ENCODE measurements at places on chromosomes 16 and 17.

DNA sequence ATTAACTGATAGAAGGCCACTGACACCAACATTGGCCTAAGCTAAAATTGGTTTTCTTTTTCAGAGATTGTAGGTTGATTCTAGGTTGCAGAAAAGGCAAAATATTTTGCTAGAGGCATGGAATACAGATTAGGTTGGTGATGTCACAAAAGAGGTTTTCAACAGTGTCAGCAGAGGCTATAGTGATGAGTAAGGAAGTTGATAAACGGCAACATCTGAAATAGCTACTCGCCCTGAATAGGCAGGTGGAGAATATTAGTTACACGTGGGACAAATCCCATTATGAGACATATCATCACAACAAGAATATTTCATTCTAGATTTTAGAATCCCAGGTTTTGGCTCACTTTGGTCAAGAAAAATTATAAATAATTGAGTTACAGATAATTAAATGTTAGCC is 1.5 kb upstream of the TOM1L1 start:
- no peak overlapping the region for H3K4me3 ChIP-seq
- H3K27ac ChIP-seq, result no peak overlapping the region
- H3K36me3 ChIP-seq, result no peaks in the 10 kb centered on the region
- no peaks in the 10 kb centered on the region for H3K27me3 ChIP-seq
- peaks cover 7% of the 10 kb centered on the region for H3K4me1 ChIP-seq
- no peak for DNase-seq

DNA sequence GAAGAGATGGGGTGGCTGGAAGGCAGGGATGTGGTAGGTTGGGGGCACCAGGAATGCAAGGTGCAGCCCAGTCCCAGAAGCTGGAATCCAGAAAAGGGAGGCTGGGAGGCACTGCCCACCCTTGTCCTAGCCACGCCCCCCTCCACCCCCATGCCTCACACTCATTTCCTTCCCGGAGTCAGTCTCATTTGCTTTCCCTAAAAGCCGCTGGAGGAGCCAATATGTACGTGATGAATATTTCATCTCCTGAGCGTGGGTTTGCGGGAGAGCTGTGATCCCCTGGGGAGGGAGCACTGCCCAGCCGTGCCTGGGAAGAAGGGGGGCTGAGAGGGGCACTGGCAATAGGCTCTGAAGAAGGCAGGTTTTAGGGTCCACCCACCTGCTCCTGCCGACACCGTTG is 124.5 kb upstream of the LHX1 start:
- peaks cover 20% of the 10 kb centered on the region for H3K27me3 ChIP-seq
- no peaks in the 10 kb centered on the region for H3K36me3 ChIP-seq
- H3K4me3 ChIP-seq, result no peak overlapping the region
- no peak for DNase-seq

GRCh38 chr17:66441101-66441661 is 138.8 kb downstream of the PRKCA start:
- H3K4me1 ChIP-seq, result peaks cover 24% of the 10 kb centered on the region
- no peak overlapping the region for H3K4me3 ChIP-seq
- H3K36me3 ChIP-seq, result no peaks in the 10 kb centered on the region
- no peak overlapping the region for H3K27ac ChIP-seq

DNA sequence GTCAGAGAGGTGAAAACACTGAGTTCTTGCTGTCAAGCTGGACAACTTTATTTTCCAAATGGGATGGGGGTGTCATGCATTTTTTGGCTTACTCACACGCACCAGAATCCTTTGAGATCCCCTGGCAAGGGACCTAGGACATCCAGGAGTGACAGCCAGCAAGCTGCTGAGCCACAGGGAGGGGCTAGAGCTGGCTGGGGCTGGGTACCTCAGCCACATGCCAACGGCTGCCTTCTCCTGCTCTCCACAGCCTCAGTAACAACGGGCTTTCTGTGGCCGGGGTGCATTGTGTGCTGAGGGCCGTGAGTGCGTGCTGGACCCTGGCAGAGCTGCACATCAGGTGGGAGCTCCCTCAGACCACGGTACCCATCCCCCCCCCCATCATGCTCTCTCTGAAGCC is 47.6 kb downstream of the NLRC5 start:
- DNase-seq, result no peak
- H3K36me3 ChIP-seq, result no peaks in the 10 kb centered on the region
- H3K27ac ChIP-seq, result no peak overlapping the region
- no peak overlapping the region for H3K4me3 ChIP-seq
- H3K27me3 ChIP-seq, result no peaks in the 10 kb centered on the region

GRCh38 chr16:82063456-82064082 is 28.5 kb downstream of the HSD17B2 start:
- no peaks in the 10 kb centered on the region for H3K4me1 ChIP-seq
- DNase-seq, result no peak
- H3K36me3 ChIP-seq, result no peaks in the 10 kb centered on the region
- no peaks in the 10 kb centered on the region for H3K27me3 ChIP-seq
- no peak overlapping the region for H3K27ac ChIP-seq

GRCh38 chr17:64080174-64080618 is 49.7 kb downstream of the ERN1 start:
- H3K4me1 ChIP-seq, result peaks cover 57% of the 10 kb centered on the region
- H3K27me3 ChIP-seq, result no peaks in the 10 kb centered on the region
- DNase-seq, result no peak
- no peak overlapping the region for H3K4me3 ChIP-seq
- no peak overlapping the region for H3K27ac ChIP-seq

DNA sequence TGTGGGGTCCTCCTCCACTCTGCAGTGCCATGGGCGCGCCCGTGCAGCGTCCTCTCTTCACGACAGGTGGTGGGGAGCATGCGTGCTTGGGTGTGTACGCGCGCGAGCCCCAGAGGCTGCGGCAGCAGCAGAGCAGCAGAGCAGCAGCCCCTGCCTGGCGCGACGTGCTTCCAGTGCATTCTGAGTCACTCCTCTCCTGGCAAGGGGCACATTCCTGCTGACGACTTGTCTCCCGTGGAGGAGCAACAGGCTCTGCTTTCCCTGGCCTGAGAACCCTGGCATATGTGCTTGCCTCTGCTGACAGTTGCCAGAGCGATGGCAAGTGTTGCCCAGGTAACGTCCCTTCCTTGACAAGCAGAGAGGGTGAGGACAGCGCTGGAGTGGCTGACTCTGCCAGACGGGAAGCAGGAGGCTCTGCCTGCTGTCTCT is 133.8 kb upstream of the PLCG2 start:
- peak; percentile 35 for DNase-seq
- no peaks in the 10 kb centered on the region for H3K36me3 ChIP-seq
- H3K4me3 ChIP-seq, result no peak overlapping the region

DNA sequence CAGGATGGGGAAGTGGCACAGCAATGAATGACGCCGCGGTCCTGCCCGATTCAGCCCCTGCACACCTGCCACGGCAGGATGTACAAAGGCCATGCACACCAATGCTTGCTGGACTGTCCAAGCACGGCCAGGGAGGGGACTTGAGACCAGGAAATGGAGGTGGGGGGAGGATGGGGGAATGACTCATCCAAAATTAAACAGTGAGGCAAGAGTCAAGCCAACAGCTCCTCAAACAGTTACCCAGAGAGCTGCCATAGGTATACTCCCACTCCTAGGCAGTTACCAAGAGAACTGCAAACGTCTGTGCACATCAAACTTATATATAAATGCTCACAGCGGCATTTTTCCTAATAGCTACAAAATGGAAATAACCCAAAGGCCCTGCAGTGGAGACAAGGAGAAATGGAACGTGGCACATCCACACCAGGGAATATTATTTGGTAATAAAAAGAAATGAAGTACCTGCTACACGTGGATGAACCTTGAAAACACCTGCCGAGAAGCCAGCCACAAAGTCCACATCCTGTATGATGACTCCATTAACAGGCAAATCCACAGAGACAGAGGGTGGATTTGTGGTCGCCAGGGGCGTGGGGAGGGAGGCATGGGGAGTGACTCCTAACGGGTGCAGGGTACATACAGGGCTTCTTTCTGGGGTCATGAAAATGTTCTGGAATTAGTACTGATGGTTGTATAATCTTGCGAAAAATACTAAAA is 54.1 kb downstream of the VAC14 start:
- H3K27me3 ChIP-seq, result no peaks in the 10 kb centered on the region
- peak; percentile 75 for DNase-seq
- no peak overlapping the region for H3K27ac ChIP-seq
- H3K36me3 ChIP-seq, result peaks cover 8% of the 10 kb centered on the region
- peaks cover 12% of the 10 kb centered on the region for H3K4me1 ChIP-seq

- DNase-seq, result no peak
- H3K4me3 ChIP-seq, result no peak overlapping the region
- no peak overlapping the region for H3K27ac ChIP-seq
Observed at GRCh38 chr16:86850670-86851069, 272.3 kb downstream of the FOXL1 start.

DNA sequence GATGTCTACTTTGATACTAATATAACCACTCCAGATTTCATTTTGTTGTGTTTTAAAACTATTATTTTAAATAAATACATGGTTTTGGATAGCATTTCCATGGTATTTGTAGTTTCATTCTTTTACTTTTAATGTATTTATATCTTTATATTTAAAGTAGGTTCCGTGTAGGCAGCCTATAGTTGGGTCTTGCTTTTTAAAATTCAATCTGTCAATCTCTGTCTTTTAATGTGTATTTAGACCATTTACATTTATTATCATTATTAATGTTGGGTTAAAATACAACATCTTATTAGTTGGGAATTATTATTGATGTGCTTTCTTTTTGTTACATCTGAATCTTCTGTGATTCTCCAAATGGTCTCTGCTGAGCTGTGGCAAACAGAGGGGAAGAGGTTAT is 412.1 kb downstream of the NPIPA7 start:
- H3K4me3 ChIP-seq, result no peak overlapping the region
- no peaks in the 10 kb centered on the region for H3K36me3 ChIP-seq
- DNase-seq, result no peak
- H3K4me1 ChIP-seq, result no peaks in the 10 kb centered on the region

GRCh38 chr17:80116921-80117380 is 15.6 kb downstream of the GAA start:
- no peaks in the 10 kb centered on the region for H3K27me3 ChIP-seq
- no peak overlapping the region for H3K27ac ChIP-seq
- DNase-seq, result no peak
- H3K36me3 ChIP-seq, result no peaks in the 10 kb centered on the region

- H3K27ac ChIP-seq, result no peak overlapping the region
- no peak for DNase-seq
- no peaks in the 10 kb centered on the region for H3K4me1 ChIP-seq
- no peaks in the 10 kb centered on the region for H3K27me3 ChIP-seq
- no peaks in the 10 kb centered on the region for H3K36me3 ChIP-seq
- no peak overlapping the region for H3K4me3 ChIP-seq
Observed at GRCh38 chr17:3798273-3799180, 2.5 kb downstream of the ITGAE start.

GRCh38 chr17:77107506-77108433 is 33.0 kb upstream of the SEC14L1 start:
- H3K4me3 ChIP-seq, result no peak overlapping the region
- no peaks in the 10 kb centered on the region for H3K27me3 ChIP-seq
- H3K36me3 ChIP-seq, result no peaks in the 10 kb centered on the region
- H3K4me1 ChIP-seq, result peaks cover 45% of the 10 kb centered on the region

DNA sequence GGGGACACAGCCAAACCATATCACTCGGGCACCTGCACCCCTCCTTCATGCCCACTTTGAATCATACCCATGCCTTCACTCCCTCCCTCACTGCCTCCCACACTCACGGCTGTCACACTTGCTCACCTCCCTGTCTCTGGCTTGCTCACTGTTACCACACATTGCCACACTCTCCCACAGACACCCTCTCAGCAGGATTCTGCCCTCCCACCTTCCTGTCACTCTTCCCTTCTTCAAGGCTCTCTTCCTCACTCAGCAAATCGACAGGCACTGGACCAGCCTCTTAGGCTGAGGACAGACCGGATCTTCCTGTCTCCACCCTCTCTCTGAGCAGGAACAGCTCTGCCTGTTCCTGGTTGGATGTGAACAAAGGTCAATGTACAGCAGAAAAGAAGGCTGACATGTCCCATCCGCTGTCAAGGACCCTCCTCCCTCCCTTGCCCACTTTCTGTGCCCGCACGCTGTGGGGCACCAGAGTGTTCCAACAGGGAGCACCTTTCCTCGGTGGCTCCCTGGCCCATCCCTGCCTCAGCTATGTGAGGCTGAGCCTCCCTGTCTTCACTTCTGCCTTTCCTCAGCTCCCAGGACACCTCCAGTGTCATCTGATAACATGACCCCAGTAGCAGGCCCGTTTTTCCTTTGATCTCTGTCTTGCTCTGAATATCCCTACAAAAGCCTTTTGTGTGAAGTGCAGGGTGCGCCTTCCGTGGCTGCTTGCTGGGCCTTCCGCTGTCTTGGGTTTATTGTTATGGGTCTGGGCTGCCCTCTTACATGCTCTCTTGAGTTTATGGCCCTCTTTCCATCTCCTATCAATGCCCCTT is 47.0 kb downstream of the CCDC182 start:
- no peaks in the 10 kb centered on the region for H3K36me3 ChIP-seq
- H3K4me3 ChIP-seq, result no peak overlapping the region
- no peak for DNase-seq
- H3K27ac ChIP-seq, result no peak overlapping the region
- H3K4me1 ChIP-seq, result no peaks in the 10 kb centered on the region

GRCh38 chr17:50161911-50162288 is 3.9 kb upstream of the SGCA start:
- peak overlapping the region; percentile 64 for H3K4me3 ChIP-seq
- no peaks in the 10 kb centered on the region for H3K36me3 ChIP-seq
- no peak for DNase-seq
- H3K27me3 ChIP-seq, result no peaks in the 10 kb centered on the region
- H3K4me1 ChIP-seq, result peaks cover 41% of the 10 kb centered on the region

DNA sequence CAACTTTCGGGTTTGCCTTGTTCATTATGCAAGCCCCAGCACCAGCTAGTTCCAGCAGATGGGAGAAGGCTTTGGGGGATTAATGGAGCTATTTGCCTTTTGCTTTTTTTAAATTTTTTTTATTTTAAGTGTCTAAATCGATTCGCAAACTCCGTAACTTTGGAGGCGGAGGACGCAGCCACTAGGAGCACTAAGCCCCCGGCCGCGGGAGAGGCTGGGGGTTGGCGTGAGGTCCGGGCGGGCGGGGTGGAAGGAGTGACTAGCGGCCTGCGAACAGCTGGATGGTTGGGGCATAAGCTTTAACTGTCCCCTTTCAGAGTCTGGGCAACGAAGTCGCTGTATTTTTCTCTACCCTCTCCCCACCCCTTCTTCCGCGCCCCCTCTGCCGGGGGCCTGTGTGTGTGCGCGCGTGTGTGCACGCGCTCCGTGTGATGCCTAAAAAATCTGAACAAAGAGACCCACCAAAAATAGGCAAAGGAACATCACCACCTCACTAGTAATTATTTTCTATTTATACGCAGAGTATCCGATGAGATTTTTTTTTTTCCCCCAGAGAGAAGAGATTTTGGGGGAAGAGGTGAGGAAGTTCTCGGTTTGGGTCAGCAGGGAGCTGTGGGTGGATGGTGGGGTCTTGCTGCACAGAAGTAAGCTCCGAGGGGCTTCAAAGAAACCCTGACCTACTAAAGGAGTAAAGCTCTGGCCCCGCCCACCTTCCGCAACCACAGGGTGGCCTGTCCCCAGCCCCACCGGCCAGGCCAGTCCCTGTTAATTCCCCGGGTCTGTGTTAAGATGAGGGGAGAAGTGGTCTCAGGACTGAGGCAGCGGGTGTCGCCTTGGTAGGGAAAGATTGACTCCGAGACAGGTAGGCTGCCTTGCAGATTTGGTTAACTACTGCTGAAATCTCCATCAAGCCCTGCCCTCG is 2.3 kb downstream of the SHISA9 start:
- H3K4me3 ChIP-seq, result peak overlapping the region; percentile 7
- H3K36me3 ChIP-seq, result no peaks in the 10 kb centered on the region
- H3K27me3 ChIP-seq, result peaks cover 80% of the 10 kb centered on the region
- no peak for DNase-seq

GRCh38 chr16:11738742-11739544 is 3.7 kb downstream of the TXNDC11 start:
- H3K36me3 ChIP-seq, result peaks cover 10% of the 10 kb centered on the region
- no peaks in the 10 kb centered on the region for H3K27me3 ChIP-seq

Data from heart left ventricle (tissue), 16 donors.